T-helper 17 cell (primary cell): ENCODE measurements at places on chromosomes 3 and 15. TPM values are rescaled to one million over a fixed set of nuclear protein-coding genes. Genes with fewer than 3 reads are reported as not detected.
A peak's percentile ranks its signal among the peaks of the same experiment; 100 is the strongest.

ZBTB47 gene
- 1.1 TPM for total RNA-seq

DNA sequence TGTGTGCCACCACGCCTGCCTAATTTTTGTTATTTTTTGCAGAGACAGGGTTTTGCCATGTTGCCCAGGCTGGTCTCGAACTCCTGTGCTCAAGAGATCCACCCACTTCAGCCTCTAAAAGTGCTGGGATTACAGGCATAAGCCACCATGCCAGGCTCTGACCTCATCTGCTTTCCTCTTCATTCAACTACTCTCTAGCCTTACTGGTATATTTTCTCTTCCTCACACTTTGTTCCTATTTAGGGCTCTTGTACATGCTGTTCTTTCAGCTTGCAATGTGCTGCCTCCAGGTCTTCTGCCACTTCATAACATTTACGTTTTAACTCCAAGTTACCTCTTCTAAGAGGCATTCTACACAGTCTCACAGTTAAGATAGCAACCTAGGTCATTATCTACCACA, 34.9 kb downstream of the PIK3CB start:
- no peak for DNase-seq

DNA sequence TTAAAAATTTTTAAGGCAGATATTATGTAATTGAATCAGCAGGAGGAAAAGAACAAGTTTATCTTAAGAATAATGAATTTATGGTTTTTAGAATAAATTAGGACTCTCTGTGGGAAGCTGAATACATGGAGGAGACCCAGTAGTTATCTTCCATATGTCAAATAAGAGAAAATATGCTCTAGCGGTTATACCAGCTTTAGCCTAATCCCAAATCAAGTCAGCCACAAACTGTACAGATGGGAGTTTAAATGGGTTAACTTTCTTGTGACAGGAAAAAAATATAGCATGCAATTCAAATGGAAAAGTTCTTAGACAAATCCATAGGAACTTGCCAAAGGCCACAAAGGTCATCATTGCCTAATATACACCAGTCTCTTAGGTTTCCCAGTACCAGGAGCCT, 84.3 kb downstream of the TTBK2 start:
- no peak for DNase-seq

DNA sequence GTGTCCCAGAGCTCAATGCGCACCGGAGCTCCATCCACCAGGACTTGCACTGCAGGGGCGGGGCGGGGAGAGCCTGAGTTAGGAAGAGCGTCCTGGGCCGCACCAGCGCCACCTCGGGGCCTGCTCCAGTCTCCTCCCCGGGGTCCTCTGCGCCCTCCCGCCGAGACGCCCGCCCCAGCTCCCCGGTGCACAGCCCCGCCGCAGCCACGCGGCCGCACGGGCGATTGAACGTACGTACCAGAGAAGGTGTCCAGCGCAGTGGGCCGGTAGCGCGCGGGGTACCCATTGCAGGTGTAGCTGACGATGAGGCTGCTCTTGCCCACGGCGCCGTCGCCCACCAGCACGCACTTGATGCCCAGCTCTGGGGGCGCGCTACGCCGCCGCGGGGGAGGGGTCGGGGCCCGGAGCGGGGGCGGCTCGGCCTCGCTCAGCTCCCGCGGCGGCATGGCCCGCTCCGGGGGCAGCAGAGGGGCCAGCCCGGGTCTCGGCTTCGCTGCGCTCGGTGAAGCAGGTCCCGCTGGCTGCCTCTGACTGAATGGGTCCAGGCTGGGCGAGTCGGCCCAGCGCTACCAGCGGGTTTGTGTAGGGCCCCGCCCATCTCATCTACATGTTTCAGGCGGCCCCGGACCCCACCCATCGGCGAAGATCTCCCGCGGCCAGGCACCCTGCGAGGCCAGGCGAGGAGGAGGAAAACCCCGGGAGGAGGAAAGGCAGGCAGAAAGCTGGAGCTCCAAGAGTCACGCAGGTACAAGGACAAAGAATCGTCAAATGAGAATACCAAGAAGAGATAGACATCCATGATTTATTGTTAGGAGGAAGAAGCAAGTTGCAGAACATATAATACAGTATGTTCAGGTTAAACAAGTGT, at the start of gene RHOV:
Gene RHOV (minus strand): TSS at position 541 of the 868 bp plus-strand sequence. CDS start 95 bp downstream, at position 446.
- peak; percentile 50 for DNase-seq

- DNase-seq: no peak
Observed at GRCh38 chr15:62644216-62644888, 398.2 kb upstream of the TPM1 start.

DNA sequence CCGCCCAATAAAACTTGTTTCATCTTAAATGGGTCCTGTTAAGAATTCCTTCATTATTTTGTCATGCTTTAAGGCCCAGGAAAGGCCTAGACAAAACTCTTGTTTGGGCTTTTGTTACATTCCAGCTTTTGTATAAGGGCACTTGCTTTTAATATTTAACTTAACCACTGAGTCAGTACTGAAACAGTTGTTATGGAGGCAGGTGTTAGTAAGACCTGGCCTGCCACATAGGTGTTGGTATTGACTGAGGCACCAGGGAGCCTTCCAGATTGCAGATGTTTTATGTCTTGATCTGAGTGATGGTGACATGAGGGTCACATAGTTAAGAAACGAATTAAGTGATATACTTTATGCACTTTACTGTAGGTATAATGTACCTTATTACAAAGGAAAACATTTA, 274.9 kb upstream of the TGFBR2 start:
- no peak for DNase-seq
